ENCODE measurements at places on chromosomes 3 and 15. TPM values are rescaled to one million over a fixed set of nuclear protein-coding genes. Genes with fewer than 3 reads are reported as not detected.

ATXN7 gene
- total RNA-seq, result 27.9 TPM

NR1I2 gene
- total RNA-seq, result not detected

BOC gene
- 0.86 TPM for total RNA-seq

CHST2 gene
- 7.8 TPM for total RNA-seq

DYNLT2B gene
- total RNA-seq, result 9.3 TPM

LRRC34 gene
- 7.2 TPM for total RNA-seq
